ENCODE measurements at places on chromosomes 16 and 17. TPM values are rescaled to one million over a fixed set of nuclear protein-coding genes. Genes with fewer than 3 reads are reported as not detected.

MPP3 gene
- 0.11 TPM for total RNA-seq

RAB37 gene
- total RNA-seq: 27.5 TPM

RAB26 gene
- total RNA-seq: 0.40 TPM

ULK2 gene
- total RNA-seq: 8.8 TPM

GPR179 gene
- 0.06 TPM for total RNA-seq

RDM1 gene
- 25.0 TPM for total RNA-seq

VPS4A gene
- total RNA-seq: 38.6 TPM

SMPD3 gene
- 16.9 TPM for total RNA-seq

CDH8 gene
- 0.62 TPM for total RNA-seq

RNF227 gene
- total RNA-seq: 4.5 TPM

KRT23 gene
- not detected for total RNA-seq

ZPBP2 gene
- not detected for total RNA-seq

GAST gene
- total RNA-seq: not detected
